Thyroid gland (tissue), 4 donors: ENCODE measurements at places on chromosomes 3 and 15. TPM values are rescaled to one million over a fixed set of nuclear protein-coding genes. Genes with fewer than 3 reads are reported as not detected.
A peak's percentile ranks its signal among the peaks of the same experiment; 100 is the strongest.

DNA sequence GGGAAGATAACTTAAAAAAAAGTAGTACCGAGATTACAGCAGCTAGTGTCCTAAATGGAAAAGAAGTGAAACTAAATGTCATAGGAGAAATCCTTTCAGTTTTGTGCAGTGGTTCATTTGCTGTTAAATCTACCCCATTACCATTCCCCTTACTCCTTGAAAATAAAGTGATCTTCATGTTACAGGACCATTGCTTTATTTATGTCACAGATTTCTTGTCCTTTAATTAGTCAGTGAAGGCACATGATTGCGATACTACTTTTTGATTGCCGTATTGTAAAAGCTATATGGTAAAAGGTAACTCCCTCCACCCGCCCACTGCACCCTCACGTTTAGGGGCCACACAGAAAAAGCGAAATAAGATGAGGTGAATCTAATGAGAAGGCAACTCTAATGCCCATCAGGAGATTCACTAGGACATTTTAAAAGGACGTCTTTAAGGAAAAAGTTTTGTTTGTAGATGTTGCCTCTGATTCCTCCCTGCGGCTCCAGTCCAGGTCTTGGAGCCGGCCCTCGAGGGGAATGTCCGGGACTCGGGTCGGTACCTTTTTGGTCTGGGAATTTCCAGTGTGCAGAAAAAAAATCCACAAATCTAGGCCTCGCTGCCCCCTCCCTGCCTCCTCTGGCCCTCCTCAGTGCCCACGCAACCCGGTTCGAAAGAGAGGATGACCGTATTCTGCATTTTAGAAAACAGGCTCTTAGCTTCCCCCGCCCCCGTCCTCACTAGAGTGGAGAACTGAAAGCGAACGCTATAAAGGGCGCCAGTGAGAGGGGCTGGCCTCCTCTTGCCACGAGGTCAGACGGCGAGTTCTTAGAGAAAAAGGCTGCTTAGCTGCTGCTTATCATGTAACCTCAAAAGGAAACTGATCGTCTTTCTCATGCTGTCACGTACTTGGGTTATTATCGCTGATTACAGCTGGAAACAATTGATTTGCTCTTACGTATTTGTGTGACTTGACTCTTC, 21.8 kb upstream of the NFKBIZ start:
- peak; percentile 86 for DNase-seq

DNA sequence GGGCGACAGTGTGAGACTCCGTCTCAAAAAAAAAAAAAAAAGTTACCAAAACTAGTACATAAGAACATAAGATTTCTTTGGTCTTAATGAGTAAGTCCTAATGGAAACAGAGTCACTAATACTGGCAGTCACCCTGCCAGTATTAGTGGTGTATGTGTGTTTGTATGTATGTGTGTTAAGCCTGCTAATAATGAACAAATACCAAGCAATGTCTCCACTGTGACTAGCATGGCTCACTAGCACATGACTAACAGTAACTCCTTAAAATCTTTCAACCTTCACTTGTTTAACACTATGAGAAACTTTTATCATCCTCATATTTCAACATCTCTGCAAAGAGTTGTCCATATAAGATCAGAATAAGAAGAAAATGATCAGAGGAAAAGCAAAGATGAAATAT, 231.0 kb upstream of the ATP11B start:
- DNase-seq: no peak

SLC25A20 gene
- total RNA-seq: 25.4 TPM

DNA sequence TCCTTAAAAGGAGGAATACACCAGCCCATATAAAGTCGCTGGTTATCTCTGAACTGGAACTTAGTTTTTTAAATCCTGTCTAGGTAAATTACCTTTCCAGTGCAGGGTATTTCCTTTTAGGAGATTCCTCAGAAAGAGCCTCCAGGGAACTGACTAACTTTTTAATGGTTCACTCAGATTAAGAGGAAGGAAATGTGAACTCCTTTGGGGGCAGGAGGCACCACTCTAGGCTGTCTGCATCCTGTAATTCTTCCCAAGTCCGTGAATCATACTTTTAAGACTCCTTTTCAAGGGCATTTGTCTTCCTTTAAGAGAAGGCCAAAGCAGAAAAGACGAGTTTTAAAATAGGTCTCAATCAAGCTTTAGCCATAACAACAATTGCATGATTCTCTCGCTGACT, 871.2 kb upstream of the NR2F2 start:
- no peak for DNase-seq

DNA sequence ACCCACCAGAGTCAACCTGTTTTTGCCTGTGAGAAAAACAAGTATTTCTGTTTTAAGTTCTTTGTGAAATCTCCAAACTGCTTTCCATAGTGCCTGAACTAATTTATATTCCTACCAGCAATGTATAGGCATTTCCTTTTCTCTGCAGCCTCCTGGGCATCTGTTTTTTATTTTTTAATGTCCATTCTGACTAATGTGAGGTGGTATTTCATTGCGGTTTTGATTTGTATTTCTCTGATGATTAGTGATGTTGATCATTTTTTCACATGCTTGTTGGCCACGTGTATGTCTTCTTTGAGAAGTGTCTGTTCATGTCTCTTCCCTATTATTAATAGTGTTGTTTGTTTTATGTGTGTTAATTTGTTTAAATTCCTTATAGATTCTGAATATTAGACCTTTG, 820.5 kb downstream of the MCTP2 start:
- DNase-seq: no peak

DNA sequence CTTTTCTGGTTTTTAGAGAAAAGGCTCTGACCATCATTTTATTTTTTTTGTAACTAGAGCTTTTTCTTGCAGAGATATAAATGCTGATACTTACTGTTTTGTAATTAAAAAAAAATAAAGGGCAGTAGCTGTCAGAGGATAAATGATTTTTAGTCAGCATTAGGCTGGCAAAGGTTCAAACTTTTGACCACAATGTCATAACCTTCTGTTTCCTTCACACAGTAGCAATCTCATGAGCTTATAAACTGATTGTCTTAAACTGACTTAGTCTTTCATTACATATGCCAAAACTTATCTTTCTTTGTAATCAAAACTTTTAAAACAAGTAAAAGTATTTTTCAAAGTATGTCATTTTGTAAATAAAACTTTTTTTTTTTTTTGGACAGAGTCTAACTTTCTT, 841.9 kb downstream of the OTOL1 start:
- no peak for DNase-seq

GRCh38 chr15:91936927-91937326, 83.4 kb downstream of the SLCO3A1 start:
- no peak for DNase-seq

DNA sequence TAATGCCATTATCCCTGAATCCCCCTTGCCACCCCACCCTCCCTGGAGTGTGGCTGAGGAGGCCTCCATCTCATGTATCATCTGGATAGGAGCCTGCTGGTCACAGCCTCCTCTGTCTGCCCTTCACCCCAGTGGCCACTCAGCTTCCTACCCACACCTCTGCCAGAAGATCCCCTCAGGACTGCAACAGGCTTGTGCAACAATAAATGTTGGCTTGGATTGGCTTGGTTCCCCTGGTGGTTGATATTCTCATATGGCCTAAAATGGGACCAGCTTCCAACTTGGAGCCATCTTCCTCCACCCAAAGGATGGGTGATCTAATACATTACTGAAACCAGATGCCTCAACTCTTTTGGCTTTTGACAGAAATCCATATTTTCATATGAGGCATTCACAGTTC, 34.9 kb downstream of the VIPR1 start:
- DNase-seq: no peak

GRCh38 chr15:50390554-50391264, 33.5 kb upstream of the USP8 start:
- DNase-seq: no peak

TEX9 gene
- 29.9 TPM for total RNA-seq

DNA sequence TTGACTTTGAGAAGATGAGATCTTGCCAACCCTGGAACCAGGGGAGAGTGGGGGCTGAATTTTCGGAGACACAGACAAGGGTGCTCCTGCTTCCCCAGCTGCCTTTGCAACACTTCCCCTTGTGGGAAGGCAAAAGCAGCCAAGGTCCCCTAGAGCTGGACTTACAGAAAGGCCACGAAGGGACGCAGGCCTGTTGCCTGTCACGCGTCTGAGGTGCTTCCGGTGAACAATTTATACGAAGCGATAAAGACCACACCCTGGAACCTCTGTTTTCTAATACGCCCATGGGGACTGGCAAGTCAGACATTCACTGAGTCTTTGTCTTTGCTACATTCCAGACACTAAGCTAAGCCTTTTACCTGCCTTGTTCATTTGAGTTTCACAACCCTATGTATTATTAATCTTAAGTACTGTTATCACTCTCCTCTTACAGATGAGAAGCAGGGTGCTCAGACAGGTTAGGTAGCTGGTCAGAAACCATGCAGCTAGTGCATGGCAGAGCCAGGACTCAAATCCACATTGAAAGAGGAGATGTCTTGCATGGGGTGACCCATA, 13.2 kb downstream of the MEGF11 start:
- DNase-seq: no peak

DNA sequence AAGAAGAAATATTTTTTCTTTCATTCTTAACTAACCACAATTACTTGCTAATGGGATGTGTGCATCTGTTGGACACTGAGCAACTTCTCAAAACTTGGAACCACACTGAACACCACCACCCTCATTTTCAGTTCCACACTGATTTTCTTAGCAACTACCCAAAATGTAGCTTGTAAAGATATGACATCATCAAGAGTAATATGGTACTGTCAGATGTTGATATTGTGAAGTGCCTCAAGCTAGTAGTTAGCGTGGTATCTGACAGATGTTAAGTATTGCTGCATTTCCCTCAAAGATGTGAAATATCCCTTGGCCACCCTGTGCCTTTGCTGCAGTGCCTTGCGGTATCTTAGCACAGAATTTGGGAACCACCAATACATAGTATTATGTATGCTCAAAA, 9.3 kb downstream of the RFTN1 start:
- DNase-seq: no peak

GRCh38 chr15:38521316-38521715, 43.3 kb downstream of the RASGRP1 start:
- DNase-seq: no peak

DNA sequence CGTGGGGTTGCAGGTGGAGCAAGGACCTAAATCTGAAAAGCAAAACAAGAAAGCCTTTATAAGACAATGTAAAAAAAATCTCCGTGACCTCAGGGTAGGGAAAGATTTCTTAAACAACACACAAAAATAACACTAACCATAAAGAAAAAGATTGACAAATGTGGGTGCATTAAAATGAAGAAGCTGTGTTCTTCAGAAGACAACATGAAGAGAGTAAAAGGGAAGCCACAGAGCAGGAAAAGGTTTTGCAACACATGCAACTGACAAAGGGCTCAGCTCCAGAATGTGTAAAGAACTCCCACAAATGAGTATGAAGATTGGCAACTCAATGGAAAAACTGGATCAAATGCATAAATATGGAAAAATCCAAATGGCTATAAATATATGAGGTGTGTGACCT, 74.2 kb downstream of the MAGEF1 start:
- DNase-seq: no peak

DNA sequence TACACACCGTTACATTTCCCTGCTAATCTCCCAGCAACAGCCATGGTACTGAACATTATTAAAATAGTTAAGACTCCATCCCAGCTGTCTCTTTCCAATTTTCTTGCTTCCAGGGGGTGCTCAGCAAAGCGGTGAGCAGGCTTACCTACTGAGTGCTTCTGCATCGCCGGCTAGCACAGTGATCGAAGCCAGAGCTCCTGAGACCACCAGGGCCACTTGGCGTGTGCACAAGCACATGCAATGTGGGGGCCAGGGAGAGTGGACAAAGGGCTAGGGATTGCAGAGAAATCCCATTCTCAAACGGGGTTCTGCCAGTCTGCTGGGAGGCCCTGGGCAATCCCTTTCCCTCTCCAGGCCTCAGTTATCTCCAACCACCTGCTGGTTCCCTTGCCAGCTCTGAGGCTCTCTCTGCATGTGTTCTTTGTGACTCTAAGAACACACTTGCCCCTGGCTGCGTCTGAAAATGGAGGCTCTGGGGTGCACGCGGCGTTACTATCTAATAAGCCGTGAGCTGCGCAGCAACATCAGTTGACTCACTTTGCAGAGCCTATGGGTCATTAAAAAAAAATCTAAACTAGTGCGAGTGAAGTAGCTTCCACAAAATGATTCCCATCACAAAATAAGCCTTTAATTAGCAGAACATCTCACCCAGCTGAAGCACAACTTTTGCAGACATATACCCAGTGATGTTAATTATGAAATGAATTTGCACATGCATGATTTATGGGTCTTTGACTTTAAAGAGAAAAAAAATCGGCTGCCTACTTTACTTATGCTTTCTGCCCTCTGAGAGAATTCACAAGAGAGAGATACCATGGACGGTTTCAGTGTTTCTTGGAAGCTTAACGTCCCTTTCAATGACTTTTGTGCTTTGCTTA, 271.5 kb downstream of the TLE3 start:
- DNase-seq: no peak

- DNase-seq: no peak
Measured at GRCh38 chr3:184526088-184526433, 35.5 kb upstream of the EPHB3 start.

DNA sequence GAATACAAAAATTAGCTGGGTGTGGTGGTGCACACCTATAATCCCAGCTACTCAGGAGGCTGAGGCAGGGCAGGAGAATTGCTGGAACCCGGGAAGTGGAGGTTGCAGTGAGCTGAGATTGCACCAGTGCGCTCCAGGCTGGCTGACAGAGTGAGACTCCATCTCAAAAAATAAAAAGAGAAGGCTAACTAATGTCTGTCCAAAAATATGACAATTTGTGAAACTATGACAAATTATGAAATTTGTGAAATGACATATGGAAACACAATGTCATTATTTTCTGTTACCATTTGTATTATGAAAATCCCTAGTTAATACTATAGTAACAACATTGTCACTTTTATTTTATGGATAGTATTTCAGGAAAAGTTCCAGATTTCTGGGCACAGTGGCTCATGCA, 1306.3 kb upstream of the EPHA6 start:
- DNase-seq: no peak

GRCh38 chr3:71030748-71031147, 552.8 kb downstream of the FOXP1 start:
- no peak for DNase-seq

NRROS gene
- total RNA-seq: 1.9 TPM

EID1 gene
- total RNA-seq: 243 TPM

USP50 gene
- not detected for total RNA-seq

ZNF662 gene
- total RNA-seq: 8.5 TPM

MAP2K5 gene
- 32.1 TPM for total RNA-seq

DNA sequence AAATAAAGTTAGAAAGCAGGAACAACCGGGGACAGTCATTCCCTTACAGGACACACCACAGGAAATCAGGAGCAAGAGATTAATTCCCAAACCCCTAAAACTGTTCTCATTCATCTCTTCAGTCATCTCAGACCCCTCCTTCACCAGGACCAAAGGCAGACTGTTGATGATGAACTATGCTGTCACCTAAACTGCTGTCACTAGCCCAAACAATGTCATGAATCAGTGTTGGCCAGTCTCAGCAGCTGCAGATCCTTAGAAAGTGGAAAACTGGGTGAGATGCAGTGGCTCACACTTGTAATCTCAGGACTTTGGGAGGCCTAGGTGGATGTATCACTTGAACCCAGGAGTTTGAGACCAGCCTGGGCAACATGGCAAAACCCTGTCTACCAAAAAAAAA, 909.6 kb downstream of the ROBO1 start:
- DNase-seq: no peak

CILP gene
- 17.6 TPM for total RNA-seq

GRCh38 chr3:134197681-134198261, 52.9 kb downstream of the RYK start:
- DNase-seq: no peak

EOMES gene
- not detected for total RNA-seq

SLC12A1 gene
- total RNA-seq: not detected

- DNase-seq: no peak
Measured at GRCh38 chr15:101523560-101523940, 34.0 kb upstream of the PCSK6 start.

PPP1R14D gene
- not detected for total RNA-seq

FRMD4B gene
- total RNA-seq: 183 TPM

CGNL1 gene
- total RNA-seq: 56.8 TPM

DISP2 gene
- total RNA-seq: 5.9 TPM

PLSCR4 gene
- 110 TPM for total RNA-seq
